ACHN (cell line): ENCODE measurements at places on chromosomes 3 and 15.

GRCh38 chr3:141452045-141452444 is 34.8 kb upstream of the RASA2 start:
- DNase-seq: peak; percentile 45

DNA sequence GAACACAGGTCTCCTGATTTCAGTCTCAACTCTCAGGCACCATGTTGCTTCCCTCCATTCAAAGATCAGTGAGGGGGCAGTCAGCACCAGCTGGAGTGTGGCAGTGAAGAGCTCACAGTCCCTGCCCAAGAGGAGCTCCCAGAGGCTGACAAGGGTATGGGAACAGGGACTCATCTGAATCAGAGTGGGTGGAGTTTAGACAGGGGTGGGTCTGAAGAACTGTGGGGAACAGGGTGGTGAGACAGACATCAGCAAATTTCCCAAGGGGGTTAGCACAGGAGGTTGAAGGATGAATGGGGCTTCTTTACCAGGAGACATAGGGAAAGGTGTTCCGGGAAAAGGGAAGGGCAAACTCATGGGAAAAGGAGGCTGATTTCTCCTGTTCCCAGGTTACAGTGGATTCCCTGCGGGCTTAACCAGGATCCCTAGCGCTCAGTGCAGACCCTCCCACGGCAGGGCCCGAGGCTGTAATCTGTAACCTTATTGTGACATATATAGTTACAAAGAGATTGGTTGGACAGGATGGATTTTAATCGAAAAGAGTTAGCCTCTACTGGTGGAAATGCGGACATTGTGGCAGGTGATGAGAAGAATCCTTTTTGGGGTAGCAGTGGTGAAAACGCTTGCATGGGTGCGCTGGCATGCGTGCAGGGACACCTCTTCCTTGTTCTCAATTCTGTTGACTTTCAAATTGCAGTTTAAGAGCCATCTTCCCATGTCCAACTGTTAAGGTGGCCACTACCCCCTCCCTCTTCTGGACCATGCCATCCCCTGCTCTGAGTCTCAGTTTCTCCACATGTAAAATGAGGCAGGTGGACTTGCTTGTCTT is 160.3 kb downstream of the SMAD6 start:
- peak; percentile 17 for DNase-seq

- DNase-seq: no peak
Observed at GRCh38 chr3:32220006-32220405, 18.5 kb upstream of the CMTM8 start.

DNA sequence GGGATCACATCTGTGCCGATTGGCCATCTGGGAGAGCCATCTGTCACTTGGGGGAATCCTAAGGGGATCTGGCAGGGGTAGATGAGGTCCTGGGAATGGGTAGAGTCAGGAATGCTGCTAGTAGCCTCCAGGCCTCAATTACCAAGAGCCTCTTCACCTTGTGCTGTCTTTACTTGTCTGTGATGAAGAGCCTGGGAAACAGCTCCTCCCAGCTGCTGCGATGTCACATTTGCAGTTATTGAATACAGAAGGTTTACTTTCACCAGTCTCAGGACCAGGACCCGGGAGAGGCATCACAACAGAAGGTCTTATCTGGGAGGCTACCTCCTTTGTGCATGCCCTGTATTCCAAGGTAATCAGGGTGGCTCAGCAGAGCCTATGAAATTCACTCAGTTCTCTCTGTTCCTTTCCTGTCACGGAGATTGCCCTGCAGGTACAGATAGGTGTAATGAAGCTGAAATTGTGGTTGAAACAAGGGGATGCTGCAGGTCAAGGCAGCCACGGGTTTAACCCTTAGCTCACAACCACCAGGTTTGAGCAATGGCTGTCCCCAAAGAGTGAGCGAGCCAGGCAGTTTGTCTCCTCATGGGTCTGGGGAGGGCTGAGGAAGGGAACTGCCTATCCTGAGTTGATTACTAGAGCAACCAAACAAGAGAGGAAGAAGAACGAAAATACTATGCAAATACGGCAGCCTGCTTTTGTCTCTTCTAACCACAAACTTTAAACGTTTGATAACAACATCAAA is 298.9 kb upstream of the RORA start:
- DNase-seq: no peak

DNA sequence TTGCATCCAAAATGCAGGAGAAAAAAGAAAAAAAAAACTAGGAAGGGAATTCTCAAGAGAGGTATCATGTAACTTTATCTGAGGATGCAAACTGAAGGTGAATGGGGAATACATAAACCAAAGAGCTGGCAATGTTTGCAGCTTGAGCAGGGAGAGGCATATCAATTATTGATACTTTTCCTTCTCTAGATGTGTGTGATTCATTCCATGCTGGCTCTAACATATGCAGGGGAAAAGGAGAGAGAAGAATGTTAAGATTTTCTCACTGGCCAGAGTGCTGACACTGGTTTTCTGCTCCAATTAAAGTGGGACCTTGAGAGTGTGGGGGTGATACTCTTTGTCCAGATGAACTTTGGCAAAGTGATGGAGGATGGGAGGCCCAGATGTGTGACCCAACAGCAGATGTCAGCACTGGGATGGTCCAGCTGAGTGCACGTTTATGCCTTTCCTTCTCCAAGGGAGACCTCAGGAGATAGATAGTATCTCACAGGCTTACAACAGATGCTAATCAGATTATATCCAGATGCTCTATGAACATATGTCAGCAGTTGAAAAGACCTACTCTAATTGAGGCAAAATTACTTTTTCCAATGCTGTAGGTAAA is 50.0 kb upstream of the PSMD6 start:
- no peak for DNase-seq

DNA sequence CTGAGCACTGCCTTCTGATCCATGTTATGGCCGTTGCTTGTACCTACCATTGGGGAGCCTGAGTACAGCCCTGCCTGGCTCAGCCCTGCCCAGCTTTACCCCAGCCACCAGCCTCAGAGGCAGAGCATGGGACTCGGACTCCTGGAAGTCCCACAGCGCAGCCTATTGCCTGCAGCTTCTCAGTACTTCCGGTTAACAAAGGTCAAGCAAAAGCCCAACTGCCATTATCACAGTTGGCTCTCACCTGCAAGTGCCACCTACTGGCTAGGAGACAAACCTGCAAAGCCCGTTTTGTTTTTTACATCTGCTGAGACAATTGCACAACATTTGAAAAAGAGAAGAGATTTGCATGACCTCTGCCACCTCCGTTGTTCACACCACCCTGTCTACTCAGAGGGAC is 1081.7 kb downstream of the NAALADL2 start:
- peak; percentile 11 for DNase-seq

GRCh38 chr3:191314109-191314728 is 15.0 kb upstream of the CCDC50 start:
- DNase-seq: no peak

- DNase-seq: no peak
Observed at GRCh38 chr3:35486295-35486694, 153.0 kb upstream of the ARPP21 start.

DNA sequence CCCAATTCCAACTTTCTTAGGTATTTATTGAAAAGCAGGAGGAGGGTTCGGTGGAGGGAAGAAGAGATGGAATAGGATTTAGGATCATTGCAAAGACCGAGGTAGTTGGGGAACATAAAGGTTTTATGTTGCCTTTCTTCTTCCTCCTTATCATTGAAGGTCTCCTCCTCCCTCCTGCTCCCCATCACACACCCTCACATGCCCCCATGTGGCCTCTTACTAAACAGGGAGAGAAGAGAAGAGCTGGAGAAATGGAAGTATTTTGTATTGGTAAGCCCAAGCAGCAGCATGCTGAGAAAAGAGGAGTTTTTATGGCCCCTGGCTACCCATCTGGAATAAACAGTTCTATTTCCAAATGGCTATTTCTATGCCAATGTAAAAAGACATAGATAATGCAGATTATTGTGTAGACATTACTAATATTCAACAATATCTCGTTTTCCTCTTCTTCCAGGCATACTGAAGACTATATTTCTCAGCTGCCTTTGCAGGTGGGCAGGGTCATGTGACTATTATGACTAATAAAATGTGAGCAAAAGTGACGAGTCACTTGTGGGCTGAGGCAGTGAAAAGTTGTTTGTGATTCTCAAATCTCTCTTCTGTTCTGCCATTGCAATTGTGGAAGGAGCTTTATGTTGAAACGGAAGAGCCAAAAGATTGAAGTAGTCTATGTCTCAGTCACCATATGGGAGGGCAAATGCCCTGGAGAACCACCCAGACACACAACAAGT is 5.2 kb upstream of the GPR176 start:
- peak; percentile 55 for DNase-seq

DNA sequence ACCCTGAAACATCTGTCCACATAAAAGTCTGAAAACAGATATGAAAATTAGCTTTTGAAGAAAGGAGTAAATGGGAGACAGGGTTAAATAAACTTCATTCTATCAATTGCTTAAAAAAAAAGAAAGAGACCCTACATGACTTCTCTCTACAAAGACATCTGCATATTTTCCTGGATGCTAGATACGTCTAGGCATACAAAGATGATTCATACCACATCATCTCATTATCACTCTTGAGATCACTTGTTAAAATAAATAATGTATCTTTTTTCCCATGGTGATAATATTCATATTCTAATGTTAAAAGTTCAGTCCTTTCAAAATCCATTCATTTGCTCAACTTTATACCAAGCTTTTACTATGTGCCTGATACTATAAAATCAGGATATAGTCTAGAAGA is 295.8 kb downstream of the MAGI1 start:
- no peak for DNase-seq

DNA sequence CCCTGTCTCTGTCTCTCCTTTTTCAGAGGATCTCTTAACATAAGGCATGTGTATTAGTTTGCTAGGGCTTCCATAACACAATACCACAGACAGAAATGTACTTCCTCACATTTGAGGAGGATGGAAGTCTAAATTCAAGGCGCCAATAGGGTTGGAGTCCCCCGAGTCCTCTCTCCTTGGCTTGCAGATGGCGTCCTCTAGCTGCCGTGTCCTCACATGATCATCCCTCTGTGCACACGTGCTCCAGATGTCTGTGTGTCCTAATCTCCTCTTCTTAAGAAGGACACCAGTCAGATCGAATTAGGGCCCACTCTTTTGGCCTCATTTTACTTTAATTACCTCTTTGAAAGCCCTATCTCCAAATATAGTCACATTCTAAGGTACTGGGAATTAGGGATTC is 23.0 kb upstream of the BFSP2 start:
- DNase-seq: no peak

DNA sequence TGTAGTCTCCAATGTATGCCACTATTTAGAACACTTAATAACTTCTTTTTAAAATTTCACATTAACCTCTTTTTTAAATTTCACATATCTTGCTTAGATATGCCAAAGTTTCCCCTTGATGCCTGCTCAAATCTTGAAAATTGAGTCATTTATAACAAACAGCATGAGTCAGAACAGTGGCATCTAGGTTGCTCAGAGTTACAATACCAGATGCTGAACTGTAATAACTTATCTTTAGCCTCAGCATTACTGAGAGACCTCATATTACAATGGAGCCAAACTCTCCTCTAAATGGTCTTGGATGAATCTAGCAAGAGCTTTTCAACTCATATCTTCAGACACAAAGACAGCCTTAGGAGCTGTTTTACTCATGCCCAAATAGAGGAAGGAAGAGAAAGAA is 439.3 kb upstream of the ARPP21 start:
- DNase-seq: peak; percentile 59

- no peak for DNase-seq
Observed at GRCh38 chr3:128551451-128551850, 58.5 kb upstream of the GATA2 start.

GRCh38 chr15:81309647-81310450 is 14.1 kb downstream of the STARD5 start:
- no peak for DNase-seq

GRCh38 chr15:51075364-51075763 is 19.3 kb downstream of the TNFAIP8L3 start:
- DNase-seq: no peak

- DNase-seq: peak; percentile 37
Observed at GRCh38 chr15:77966540-77967234, 110.8 kb downstream of the TBC1D2B start.

- no peak for DNase-seq
Observed at GRCh38 chr3:74415731-74416130, 198.7 kb downstream of the CNTN3 start.

DNA sequence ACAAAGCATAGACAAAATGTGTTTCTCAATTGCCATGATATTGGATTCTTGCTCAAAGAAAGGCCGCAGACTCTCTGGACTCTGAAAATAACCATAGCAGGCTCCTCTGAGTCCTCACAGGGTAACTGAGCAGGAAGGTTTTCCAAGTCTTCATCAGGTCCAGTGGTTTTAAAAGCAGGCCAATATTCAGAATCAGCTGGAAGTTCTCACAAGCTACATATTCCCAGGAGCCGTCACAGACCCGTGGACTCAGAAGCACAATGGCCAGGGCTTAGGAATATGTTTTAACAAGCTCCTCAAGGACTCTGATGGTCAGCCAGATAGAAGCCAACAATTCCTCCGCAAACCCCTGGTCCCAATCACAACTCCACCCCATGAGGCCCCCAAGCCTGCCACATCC is 256.1 kb upstream of the ADAMTS9 start:
- DNase-seq: no peak

GRCh38 chr15:68184616-68185480 is 20.3 kb downstream of the CALML4 start:
- DNase-seq: no peak

GRCh38 chr15:66187271-66187670 is 66.3 kb downstream of the MEGF11 start:
- no peak for DNase-seq

- DNase-seq: no peak
Observed at GRCh38 chr3:121997372-121997771, 24.7 kb downstream of the ILDR1 start.

DNA sequence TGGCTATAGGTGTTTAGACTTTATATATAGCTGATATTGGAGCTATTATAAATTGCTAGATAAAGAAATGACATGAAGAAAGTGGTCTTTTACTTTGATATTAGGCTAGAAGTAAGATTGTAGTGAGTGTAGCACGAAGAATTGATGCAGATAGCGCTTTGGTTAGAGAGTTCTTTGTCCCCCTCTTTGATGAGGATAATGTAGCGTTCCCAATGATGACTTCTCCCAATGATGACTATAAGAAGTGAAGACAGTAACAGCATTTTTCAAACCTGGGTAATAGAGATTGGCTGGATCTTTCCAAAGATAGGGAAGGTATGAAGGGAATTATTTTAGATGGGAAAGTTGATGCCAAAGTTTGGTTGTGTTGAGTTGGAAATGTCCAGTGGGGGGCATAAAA is 4.3 kb downstream of the MINDY2 start:
- DNase-seq: no peak

- no peak for DNase-seq
Observed at GRCh38 chr3:126313166-126313565, 44.0 kb downstream of the KLF15 start.

- no peak for DNase-seq
Observed at GRCh38 chr15:27648359-27648758, 450.8 kb downstream of the OCA2 start.
